NCI-H2081 treated with DMSO at 0.1 percent for 48 hours (cell line): ENCODE measurements at places on chromosomes 16 and 17.

DNA sequence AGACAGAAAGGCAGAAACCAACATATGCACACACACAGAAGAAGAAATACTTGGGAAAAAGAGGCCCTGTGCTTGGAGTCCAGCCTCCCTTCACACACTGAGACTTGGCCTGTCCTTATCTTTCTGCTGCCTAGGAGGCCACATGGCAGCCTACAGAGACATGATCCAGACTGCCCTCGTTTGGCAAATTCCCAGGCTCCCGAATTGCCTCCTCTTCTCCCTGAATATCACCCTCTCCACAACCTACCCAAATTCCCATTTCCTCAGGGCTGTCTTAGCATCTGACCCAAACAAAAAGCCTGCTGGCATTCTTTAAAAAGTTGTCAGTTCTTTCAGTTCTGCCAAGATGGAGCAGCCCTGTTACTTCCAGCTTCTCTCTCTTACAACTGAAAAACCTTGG lies 59.8 kb downstream of the DNAH17 start:
- no peak for DNase-seq

DNA sequence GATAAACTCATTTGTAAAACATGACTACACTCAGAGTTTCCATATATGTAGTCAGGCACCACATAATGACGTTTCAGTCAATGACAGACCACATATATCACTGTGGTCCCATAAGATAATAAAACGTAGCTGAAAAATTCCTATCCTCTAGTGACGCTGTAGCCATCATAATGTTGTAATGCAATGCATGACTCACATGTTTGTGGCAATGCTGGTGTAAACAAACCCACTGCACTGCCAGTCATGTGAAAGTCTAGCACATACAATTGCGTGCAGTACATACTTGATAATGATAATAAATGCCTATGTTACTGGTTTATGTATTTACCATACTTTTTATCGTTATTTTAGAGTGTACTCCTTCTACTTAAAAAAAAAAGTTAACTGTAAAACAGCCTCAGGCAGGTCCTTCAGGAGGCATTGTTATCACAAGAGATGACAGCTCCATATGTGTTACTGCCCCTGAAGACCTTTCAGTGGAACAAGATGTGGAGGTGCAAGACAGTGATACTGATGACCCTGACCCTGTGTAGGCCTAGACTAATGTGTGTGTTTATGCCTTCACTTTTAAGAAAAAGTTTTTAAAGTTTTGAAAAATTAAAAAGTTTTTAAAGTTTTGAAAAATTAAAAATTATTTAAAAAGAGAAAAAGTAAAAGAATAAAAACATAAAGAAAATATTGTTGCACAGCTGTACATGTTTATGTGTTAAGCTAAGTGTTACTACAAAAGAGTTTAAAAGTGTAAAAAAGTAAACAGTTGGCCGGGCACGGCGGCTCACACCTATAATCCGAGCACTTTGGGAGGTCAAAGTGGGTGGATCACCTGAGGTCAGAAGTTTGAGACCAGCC lies 9.0 kb downstream of the STAT5B start:
- DNase-seq = no peak

DNA sequence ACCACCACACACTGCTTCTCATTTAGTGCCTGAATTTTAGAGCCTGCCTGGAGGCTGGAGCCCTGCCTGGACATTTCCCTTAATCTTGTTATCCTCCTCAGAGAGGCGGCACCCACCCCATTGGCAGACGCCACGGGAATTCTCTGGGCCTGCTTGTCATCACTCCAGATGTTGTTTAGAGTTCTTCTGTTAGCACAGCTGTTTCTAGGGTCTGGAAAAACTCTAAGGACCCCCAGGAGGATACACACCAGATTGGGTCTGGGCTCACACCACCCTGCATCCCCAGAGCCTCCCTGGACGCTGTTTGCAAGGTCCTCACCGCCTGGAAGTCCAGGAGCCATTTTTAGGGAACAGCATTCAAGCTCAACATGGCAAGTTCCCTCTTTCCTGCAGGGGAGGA lies 565 bp upstream of the XAF1 start:
- DNase-seq = no peak

- no peak for DNase-seq
These were observed 67.9 kb downstream of the N4BP1 start for GRCh38 chr16:48542020-48542473.

DNA sequence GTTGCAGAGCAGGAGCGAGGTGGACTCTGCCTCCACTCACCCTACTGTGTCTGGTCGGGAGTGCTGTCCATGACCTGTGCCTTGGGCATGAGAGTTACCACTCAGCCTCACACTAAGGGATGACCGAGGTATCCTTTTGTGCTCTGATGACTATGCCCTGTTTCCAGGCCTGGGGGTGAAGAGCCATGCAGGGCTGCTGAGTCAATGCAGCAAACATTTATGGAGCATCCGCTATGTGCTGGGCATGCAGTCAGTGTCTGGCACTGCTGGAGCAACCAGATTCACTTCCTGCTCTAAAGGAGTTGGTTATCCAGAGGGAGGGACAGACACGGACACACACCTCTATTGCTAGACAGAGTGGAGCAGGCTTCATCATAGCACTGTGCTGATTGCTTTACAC lies 7.6 kb upstream of the HNF1B start:
- no peak for DNase-seq

- no peak for DNase-seq
These were observed 17.4 kb upstream of the BRD7 start for GRCh38 chr16:50386139-50386538.

GRCh38 chr17:52159246-52160135 lies 977 bp upstream of the CA10 start:
- no peak for DNase-seq

DNA sequence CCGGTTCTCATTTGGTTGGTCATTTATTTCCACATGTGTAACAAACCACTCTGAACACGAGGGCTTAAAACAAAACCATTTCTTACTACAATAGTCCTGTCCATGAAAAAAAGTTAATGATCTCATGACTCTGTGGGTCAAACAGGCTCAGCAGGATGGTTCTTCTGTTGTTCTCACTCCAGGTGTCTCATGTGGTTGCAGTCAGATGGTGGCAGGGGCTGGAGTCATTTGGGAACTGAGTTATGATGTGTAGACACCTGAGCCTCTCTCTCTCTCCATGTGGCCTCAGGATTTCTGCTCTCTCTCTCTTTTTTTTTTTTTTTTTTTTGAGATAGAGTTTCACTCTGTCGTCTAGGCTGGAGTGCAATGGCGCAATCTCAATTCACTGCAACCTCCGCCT lies 55.4 kb downstream of the RTN4RL1 start:
- no peak for DNase-seq

GRCh38 chr17:76685846-76686245 lies 24.9 kb downstream of the MXRA7 start:
- DNase-seq = no peak

DNA sequence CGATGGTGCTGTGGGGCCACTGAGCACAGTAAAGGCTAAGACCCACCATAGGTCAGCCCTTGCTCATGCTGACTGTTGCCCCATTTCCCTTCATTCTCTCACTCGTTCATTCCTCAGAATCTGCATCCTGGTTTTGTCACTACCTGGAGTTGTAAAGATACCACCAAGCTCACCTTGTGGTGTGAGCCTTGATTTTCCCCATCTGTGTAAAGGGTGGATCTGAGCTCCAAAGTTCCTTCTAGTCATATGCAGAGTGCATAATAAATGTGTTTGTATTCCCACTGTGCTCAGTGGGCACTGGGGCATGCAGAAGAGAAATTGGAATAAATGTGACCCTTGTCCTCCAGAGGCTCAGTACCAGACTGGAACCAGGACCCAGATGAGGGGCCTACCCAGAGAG lies 35.2 kb upstream of the MEOX1 start:
- no peak for DNase-seq

DNA sequence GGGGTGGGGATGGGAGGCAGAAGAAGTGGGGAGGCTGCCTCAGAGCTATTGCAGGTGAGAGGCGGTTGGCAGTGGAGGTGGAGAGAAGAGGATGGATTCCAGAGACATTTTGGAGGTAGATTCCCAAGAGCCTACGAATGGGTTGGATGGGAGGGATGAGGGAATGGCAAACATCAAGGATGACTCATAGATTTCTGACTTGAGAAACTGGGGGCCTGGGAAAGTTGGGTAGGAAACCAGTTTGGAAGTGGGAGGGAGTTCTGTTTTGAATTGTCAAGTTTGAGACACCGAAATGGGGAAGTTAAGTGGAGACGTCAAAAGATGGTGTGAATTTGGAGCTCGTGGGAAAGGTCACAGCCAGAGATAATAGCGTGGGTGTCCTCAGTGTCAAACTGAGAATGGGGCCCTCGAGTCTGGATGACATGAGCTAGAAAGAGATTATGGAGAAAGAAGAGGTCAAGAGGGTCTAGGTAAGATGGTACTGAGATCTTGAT lies 6.2 kb upstream of the CYLD start:
- no peak for DNase-seq

DNA sequence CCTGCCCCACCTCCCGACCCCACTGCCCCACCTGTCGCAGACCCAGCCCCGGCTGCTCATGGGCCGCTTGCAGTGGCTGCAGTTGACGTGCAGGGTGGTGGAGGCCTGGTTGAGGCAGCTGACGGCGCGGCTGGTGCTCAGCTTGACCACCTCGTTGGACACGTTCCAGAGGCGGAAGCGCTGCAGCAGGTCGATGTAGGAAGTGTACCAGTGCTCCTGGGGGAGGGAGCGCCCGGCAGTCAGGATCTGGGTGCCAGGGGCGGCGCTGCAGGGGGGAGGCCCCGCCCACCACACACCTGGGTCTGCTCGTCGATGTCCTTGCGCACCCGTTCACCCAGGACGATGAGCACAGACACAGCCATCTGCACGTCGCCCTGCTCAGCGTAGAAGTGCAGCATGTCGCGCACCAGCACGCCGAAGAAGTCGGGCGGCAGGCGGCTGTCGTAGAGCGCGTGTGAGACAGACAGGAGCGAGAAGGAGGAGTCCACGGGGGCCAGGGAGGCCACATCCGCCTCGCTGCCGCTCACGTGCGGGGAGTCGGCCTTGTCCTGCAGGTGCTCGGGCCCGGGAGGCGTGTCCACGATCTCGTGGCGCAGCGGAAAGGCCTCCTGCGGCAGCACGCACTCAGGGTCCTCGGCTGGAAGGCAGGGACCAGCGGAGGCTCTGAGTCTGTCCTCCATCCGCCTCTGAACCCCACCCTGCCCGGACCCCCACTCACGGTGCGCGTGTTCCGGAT lies 995 bp upstream of the JMJD8 start:
- peak; percentile 82 for DNase-seq

DNA sequence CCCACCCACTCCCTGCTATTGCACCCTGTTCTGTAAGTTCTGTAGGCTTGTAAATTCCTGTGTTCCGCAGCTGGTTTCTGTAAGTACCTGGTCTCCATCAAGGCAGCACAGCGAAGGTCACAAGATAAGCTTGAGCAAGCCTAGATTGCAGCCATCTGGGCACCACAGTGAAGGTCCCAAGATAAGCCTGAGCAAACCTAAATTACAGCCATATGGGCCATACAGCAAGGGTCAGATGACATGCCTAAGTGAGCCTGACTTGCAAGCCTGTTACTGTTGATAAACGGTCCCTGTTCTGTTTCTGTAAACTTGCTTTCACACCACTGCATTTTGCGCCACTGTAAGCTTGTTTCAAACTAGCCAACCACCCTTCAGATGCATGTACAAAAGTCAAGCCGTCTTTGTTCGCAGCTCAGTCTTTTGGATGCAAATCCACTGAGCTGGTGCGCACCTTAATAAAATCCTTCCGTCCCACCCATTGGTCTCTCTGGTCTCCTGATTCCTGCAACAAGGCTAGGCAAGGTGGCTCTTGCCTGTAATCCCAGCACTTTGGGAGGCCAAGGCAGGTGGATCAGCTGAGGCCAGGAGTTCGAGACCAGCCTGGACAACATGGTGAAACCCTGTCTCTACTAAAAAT lies 42.6 kb upstream of the ATF7IP2 start:
- DNase-seq = no peak

DNA sequence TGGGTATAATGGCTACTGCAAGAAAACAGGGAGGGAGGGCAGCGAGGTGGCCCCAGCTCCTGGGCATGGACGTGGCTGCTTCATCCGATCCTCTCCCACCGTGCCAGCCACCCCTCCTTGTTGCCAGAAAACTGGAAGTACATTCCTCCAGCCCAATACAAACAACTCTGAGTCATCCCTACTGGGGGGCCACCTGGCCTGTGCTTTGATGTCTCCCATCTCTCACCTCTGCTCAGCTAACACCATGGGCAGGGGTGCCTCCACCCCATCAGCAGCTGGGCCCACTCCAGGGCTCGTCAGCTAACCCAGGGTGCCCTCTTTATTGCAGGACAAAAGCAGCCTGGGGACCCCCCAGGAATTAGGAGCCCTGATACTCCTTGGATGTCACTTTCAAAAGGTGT lies 2.0 kb downstream of the RHBDF2 start:
- DNase-seq = no peak

DNA sequence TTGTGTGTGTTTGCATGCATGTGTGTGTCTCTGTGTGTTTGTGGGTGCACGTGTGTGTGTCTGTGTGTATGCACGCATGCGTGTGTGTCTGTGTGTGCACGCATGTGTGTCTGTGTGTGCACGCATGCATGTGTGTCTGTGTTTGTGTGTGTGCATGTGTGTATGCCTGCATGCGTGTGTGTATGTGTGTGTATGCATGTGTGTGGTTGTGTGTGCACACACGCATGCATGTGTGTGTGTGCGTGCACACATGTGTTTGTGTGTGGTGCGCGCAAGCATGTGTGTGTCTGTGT lies 239.9 kb upstream of the TNRC6C start:
- no peak for DNase-seq

DNA sequence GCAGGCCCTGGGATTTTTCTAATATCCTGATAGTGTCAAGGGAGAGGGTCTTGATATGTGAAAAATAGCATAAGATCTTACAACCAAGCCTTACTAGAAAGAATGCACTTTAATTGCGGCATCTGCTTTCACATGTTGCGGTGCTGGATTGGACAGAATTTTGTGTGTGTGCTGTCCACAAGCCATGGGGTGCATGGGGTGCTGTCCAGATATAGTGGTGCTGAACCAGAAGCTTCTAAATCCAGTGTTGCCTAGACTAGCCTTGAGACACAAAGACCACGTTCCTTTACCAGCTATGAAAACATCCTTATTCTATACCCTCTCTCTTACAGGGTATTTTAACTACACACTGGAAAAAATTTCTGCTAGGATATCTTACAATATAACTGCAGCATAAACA lies 244.0 kb downstream of the TMEM114 start:
- DNase-seq = no peak

DNA sequence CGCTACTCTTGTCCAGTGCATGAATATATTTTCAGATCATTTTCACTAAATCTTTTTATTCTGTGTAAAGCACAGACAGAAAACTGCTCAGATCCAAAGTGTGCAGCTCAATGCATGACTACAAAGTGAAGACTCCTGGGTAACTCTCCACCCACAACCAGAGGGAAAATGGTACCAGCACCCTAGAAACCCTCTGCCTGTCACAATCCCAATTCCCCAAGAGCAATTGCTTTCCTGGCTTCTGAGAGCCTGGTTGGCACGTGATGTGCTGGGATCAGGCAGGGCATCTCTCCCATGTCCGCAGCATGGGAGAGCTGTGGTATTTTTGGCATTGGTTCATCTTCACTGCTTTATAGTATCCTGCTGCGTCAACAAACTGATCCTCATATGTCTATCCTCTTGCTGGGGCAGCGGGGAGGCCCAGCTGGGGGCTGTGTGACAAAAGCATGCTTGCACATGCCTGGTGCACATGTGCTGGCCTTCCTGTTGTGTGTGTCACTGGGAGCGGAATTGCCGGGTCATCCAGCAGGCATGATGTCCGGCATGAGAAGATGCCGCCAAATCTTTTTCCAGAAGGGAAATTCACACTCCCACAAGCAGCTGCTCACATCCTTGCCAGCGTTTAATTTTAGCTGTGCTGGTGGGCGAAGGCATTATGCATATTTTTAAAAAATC lies 278.9 kb upstream of the FOXF1 start:
- DNase-seq = no peak
